Left kidney (tissue), 8 donors: ENCODE measurements at places on chromosomes 12 and 14. TPM values are rescaled to one million over a fixed set of nuclear protein-coding genes. Genes with fewer than 3 reads are reported as not detected.

The OAS1 gene
- 14.3 TPM for polyA plus RNA-seq

- peak; percentile 60 for DNase-seq
Measured at GRCh38 chr14:34331728-34332623, 130.1 kb downstream of the SPTSSA start.

The FAM222A gene
- 6.5 TPM for polyA plus RNA-seq

GRCh38 chr14:101819251-101819990, 57.9 kb downstream of the PPP2R5C start:
- DNase-seq, result no peak

The RHEBL1 gene
- polyA plus RNA-seq, result 1.8 TPM

- no peak for DNase-seq
Measured at GRCh38 chr12:21559855-21560569, 33.9 kb downstream of the SPX start.

The PHLDA1 gene
- 40.1 TPM for polyA plus RNA-seq

The CCND2 gene
- polyA plus RNA-seq, result 71.3 TPM

The TMPRSS12 gene
- 0.13 TPM for polyA plus RNA-seq

DNA sequence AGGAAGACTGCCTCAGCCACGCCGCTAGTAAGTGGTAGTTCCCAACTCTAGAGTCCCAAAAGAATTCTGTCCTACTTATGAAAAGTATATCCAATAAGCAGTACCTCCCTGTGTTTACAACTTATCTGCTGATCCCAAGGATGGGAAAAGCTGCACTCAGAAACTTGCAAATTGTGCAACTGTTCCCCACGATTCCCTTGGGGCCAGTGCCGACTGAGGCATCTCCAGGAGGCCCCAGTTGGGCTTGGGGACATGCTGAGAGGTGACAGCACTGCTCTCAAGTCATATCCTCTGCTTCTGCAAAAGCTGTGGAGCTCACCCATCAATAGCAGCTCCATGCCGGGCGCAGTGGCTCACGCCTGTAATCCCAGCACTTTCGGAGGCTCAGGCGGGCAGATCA, 23.7 kb downstream of the SPRING1 start:
- no peak for DNase-seq

- DNase-seq, result no peak
Measured at GRCh38 chr14:102909911-102910310, 12.6 kb upstream of the AMN start.

DNA sequence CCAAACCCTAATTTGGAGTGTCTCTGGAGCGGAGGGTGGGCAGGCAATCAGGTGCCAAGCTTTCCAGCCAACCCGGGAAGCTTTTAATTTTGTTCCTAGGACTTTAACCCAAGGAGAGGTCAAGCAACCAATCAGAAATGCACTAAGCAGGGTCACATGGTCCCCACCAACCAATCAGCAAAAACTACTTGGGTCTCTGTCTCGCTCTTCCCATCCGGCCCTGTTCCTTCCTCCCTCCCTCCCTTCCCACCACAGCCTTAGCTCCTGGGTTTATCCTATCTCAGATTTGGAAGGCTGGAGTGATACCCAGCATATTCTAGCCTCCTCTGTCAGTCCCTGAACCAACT, 7.3 kb downstream of the HOXC5 start:
- DNase-seq, result no peak

DNA sequence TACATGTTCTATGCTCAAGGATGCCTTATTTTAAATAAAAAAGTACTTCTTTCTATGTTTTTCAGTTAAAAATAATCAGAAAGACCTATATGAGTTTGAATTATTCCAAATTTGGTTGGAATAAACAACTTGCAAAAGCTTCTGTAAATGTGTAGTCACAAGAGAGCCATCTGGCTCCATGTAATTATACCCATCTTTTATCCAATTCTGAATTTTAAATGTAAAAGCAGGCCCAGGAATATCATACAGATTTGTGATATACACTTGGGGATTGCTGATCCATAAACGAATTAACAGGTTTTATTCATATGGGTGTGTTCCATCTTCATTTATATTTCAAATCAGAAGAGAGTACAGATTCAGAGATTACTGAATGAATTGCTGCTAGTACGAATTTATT, 329.2 kb upstream of the LRFN5 start:
- DNase-seq, result no peak

DNA sequence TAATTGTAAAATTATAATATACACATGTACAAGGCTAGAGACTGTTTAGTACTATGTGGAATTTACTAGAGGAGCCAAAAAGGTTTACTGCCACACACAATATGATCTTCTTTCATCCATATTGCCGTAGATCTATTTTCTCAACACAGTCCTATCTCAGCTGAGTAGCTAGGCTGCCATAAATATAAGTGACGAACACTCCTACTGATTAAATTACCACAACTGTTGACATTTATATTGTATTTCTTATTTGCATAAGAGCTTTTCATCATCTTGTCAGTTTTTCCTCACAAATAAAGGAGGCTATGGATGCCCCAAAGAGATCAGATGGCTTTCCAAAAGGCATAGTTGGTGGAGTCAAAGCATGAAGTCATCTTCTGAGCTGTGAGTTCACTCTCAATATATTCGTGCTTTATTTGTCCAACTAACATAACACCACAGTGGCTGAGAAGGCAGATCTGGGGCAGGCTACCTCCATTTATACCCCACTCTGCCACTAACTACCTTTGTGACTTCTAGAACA, 78.6 kb downstream of the CCDC59 start:
- DNase-seq, result no peak

The CACNA2D4 gene
- 1.9 TPM for polyA plus RNA-seq

DNA sequence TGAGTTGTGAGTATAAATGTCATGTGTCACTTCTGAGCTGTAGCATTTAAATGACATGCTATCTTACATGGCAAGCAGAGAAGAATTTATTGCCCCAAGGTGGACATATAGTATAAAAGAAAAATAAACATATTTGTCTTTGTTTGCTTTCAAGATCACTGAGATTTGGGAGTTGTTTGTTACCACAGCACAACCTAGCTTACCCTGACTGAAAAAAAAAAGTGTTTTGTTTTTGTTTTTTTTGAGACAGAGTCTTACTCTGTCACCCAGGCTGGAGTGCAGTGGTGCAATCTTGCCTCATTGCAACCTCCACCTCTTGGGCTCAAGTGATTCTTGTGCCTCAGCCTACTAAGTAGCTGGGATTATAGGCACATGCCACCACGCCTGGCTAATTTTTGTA, 596.5 kb downstream of the MED13L start:
- DNase-seq, result no peak

DNA sequence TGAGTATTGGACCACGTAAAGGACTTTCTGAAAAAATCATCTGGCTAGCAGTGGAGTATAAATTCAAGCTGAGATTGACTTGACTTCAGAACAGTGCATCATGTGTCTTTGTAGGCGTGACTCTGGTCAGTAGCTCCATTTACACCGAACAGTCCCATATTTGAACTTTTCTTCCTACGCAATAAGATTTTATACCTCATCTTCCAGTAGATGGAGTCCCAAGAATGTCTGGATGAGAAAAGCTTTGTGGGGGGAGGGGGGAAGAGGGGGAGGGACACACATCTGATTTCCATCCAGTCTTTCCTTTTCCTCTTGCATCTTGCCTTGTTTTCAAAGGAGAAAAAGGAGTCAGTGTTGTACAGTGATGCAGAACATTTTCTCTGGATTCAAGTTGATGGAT, 241.0 kb downstream of the EMP1 start:
- no peak for DNase-seq

DNA sequence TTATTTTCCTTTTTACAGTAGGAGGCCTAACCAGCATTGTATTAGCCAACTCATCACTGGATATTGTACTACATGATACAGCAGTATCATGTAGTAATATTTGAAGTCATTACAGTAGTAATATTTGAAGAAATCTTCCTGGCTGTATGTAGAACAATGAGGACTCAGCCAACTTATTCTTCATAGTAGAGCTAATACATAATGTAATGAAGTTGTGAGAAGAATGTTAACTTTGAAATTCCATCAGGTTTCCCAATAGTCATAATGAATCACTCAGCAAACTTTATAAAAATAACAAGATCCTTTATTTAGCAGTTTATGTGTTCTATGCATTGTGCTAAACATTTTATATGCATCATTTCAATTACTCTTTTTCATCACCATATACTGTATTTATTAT, 61.8 kb downstream of the LRRK2 start:
- DNase-seq, result no peak

GRCh38 chr12:32273063-32273522, 126.3 kb upstream of the FGD4 start:
- no peak for DNase-seq

DNA sequence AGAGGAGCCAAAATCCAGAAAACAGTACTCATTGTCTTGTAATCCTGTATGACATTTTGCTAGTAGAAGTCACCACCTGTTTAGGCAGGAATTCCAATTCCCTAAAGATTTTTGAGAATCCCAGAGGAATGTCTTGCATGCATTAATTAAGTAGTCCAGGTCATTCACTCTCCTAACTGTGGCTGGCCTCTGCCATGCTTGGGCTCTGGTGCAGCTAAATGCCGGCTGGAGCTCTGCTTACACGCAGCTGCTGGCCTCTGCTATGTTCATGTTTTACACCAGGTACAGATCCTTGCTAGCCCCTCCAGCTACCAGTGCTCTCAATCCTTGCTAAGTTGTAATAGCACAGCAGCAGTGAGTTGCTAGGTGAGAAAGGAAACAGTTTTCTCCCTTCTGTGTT, 16.3 kb upstream of the HIF1A start:
- no peak for DNase-seq

The PZP gene
- polyA plus RNA-seq, result 0.55 TPM

DNA sequence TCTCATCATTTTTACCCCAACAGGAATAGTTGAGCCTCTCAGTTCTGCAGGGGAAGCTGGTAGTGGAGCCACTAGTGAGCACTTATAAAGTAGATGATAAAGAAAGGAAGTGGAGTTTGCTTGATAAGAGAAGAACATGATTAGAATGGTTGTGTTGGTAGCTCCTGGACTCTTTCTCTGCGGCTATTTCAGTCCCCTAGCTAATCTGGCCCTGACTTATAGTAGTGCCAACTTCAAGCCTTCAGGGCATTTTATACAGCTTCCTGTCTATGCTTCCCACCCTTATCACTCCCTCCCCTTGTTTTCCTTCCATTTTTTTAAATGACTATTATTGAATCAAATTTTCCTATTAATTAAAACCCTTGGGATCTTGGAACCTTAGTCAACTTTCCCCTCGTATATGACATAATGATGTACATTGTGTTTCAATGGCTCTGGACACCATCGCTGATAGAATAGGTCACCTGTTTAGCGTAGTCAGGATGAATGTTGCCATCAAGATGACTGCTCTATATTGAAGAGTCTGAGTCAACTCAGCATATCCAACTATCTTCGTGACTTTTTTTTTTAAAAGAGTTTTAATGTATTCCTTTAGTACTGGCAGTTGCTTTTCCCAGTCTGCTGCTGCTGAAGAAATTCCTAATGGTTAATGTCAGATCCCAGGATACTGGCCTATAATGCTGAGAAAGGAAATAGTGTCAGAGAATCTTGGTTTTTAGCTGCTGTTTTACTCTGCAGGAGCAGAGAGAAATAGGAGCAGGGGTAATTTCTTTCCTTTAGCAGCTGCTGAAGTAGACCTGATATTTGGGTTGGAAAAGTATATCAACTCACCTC, 16.2 kb upstream of the PCNX1 start:
- no peak for DNase-seq

- no peak for DNase-seq
Measured at GRCh38 chr14:59622631-59623030, 46.0 kb upstream of the CCDC175 start.

- peak; percentile 46 for DNase-seq
Measured at GRCh38 chr14:26597071-26597588, 703 bp downstream of the NOVA1 start.

The DCD gene
- not detected for polyA plus RNA-seq
